ENCODE measurements at places on chromosomes 13 and 19. TPM values are rescaled to one million over a fixed set of nuclear protein-coding genes. Genes with fewer than 3 reads are reported as not detected.

GSX1 gene
- total RNA-seq: not detected

NPAS1 gene
- not detected for total RNA-seq

ADGRE2 gene
- total RNA-seq: not detected

CDX2 gene
- not detected for total RNA-seq

NKPD1 gene
- 0.05 TPM for total RNA-seq

IGFL1 gene
- not detected for total RNA-seq

COMP gene
- total RNA-seq: not detected

Measured in mammary microvascular endothelial cell (primary cell).